ENCODE measurements at places on chromosomes 3 and 15.

- no peak for DNase-seq
Observed at GRCh38 chr15:42933886-42934667, 13.5 kb upstream of the TTBK2 start.

GRCh38 chr3:46649436-46649835 is 37.1 kb downstream of the FAM240A start:
- no peak for DNase-seq

- DNase-seq = no peak
Observed at GRCh38 chr3:146326875-146327543, 76.1 kb upstream of the PLSCR4 start.

- DNase-seq = no peak
Observed at GRCh38 chr3:125351814-125352456, 23.2 kb downstream of the ZNF148 start.

- DNase-seq = no peak
Observed at GRCh38 chr3:135238236-135238830, 443.3 kb downstream of the EPHB1 start.

DNA sequence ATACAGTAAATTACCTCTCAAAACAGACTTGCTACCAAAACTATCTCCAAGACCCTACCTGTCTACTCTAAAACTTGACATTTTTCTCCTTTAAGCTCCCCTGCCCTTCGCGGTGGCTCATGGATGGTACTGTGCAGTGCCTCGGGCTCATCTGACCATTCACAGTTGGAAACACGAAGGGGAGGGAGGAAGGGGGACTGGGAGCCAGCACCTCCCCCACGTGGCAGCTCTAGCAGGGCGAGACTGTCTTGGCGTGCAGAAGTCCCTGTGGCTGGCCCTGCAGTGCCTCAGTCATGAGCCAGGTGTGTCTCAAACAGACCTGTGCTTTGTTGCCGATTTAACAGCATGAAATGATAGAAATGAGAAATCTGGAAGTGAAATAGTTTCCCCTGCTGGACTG is 372.0 kb downstream of the GABRG3 start:
- no peak for DNase-seq

- DNase-seq = no peak
Observed at GRCh38 chr3:31892916-31893573, 88.0 kb downstream of the OSBPL10 start.

DNA sequence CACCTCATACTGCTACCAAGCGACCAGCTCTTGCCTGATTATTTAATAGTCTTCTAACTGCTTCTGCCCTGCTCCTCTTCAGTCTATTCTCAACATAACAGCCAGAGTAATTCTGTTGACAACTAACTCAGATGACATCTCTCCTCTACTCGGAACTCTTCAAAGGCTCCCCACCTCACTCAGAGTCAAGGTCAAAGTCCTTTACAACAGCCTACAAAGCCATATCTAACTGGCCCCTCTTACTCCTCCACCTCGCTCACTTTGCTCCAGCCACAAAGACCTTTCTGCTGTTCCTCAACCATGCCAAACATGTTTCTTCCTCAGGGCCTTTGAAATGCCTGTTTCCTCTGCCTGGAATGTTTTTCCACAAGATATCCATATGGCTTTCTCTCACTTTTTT is 43.6 kb downstream of the PIK3R4 start:
- no peak for DNase-seq

GRCh38 chr15:40439960-40440742 is 602 bp upstream of the BAHD1 start:
- no peak for DNase-seq

DNA sequence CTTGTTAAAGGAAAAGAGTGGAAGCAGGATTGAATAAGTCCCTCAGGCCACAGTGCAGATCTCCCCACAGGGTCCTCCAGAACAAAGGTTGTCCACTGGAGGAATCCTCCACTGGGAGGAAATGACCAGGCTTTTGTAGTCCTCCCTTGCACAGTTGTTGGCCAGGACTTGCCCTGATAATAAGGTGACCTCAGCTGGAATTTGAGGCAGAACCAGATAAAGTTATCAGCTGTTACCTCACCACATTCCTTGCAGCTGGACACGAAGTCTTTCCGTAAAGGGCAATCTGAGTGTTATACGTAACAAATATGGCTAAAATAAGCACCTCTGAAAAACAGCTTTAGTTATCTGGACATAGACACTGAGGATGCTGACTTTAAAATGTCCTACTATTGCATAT is 83.5 kb upstream of the NAALADL2 start:
- no peak for DNase-seq

DNA sequence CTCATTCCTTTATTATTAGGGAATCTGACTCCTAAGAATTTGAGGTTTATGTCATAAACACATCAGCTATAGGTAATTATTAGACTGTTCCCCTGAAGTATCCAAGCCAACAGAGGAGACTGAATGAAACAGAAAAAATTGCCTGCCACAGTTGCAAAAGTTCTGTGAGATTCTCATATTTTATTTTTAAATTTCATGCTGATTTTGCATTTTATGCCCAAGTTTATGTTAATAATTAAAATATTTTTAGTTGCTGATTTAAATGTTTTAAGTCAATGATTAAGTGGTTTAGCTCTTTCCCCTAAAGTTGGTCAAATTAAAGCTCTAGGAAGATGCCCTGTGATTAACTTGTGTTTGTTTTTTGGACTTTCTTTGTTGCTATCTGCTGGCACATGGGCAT is 10.2 kb downstream of the SENP8 start:
- no peak for DNase-seq

- no peak for DNase-seq
Observed at GRCh38 chr3:46409739-46410489, 2.9 kb downstream of the CCRL2 start.

DNA sequence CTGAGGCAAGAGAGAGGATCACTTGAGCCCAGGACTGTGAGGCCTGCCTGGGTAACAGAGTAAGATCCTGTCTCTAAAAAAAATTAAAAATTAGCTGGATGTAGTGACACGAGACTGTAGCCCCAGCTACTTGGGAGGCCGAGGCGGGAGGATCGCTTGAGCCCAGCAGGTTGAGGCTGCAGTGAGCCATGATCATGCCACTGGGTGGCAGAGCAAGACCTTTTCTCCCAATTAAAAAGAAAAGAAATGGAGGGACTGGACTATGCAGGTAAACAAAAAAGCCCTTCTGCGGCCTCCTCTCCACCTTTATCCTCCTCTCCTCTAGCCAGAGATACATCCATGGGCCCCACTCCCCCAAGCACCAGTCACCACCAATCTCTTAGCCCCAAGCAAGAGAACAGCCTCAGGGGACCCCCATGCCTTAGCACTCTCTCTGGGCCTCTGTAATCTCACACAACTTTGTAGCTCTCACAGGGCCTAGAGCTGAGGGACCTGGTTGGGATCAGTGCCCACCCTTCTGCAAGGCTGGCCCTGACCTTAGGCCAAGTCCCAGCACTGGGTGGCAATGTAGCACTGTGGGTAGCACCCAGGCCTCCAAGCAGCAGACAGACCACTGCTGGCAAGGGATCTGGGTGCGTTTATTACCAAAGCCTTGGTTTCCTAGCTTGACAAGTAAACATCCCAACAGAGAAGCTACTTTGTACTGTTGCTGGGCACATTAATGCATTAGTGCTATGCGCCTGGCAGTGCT is 43.4 kb downstream of the FAM174B start:
- DNase-seq = no peak

DNA sequence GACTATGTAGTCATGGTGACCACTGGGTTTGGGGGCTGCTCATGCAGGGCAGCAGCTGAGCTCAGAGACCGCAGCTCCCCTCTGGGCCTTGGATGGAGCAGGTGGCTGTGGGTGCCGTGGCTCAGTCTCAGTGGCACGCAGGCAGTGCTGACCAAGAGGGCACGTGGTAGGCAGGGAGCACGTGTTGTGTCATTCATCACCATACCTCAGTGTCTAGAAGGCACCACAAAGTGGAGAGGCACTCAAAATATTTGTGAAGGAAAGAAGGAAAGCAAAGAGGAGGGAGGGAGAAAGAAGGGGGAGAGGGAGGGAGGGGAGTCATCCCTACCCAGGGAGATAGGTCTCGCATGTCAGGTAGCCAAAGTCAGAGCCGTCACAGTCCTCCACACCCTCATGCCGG is 26.1 kb downstream of the EAF1 start:
- no peak for DNase-seq

DNA sequence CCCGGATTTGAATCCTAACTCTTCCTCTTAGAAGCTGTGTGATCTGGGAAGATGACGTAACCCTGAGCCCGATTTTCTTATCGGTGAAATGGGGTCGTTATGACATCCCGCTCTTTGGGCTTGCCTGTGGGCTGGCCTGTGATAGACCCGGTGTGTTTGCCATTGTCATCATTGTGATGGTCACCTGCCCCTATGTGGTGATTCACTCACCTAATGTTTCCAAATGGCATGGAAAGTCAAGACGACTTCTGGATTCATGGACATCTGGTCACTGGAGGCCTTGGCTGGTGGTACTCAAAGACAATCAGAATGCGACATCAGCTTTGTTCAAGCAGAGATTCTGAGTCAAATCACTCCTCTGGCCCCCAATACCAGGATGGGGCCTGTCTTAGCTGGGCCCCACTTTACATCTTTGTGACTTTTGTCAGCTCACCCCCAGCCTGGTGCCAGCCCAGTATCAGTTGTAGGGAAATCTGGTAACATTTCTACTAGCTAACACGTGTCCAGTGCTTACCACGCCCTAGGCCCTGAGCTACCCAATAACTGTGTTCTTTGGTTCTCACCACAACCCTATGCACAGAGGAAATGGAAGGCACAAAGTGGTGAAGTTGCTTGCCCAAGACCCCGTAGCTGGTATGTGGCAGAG is 2.8 kb downstream of the TMEM43 start:
- no peak for DNase-seq

DNA sequence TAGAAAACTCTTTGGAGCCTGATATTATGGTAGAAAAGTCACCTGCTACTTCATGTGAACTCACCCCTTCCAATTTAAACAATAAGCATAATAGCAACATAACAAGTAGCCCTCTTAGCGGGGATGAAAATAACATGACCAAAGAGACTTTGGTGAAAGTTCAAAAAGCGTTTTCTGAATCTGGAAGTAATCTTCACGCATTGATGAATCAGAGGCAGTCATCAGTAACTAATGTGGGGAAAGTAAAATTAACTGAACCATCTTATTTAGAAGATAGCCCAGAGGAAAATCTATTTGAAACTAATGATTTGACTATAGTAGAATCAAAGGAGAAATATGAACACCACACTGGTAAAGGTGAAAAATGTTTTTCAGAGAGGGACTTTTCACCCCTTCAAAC is 5.1 kb upstream of the SCG5 start:
- DNase-seq = no peak

DNA sequence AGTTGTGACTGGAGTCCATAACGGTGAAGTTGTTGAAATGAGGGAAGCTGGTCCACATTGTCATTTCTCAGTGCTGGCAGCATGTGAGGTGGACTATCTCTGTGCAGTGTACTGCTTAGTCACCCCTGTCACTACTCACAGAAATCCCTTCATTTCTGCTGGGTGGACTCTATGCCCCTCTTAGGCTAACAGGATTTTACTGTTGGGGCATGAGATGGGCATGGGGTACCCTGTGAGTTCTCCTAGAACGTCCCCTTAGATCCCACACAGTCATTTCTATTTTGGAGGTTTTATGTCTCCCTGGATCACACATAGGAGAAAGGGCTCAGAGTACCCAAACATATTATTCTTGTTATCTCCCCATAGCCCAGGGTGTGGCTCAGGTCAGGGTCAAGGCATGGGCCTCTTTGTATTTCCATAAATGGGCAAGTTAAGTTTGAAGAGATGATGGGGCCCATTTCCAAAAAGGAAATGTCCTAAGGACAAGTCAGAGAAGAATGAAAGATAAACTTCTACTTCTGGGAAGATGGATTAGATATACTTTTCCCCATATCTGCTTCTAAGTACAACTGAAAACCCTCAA is 15.2 kb downstream of the P2RY1 start:
- DNase-seq = no peak

DNA sequence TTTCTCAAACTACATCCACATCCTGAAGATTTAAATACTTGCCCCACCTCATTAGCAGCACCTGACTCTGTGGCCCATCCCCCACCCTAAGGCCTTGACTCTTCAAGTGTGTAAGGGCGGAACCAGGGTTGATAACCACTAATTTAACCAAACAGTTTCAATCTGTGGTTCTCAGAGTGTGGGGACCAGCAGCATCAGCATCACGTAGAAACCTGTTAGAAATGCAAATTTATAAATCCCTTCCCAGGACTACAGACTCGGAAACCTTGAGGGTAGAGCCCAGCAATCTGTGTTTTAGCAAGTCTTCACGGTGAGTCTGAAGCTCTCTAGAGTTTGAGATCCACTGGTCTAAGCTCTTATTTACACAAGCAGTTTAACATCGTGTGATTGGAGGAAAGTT is 12.4 kb downstream of the GNB4 start:
- DNase-seq = no peak

DNA sequence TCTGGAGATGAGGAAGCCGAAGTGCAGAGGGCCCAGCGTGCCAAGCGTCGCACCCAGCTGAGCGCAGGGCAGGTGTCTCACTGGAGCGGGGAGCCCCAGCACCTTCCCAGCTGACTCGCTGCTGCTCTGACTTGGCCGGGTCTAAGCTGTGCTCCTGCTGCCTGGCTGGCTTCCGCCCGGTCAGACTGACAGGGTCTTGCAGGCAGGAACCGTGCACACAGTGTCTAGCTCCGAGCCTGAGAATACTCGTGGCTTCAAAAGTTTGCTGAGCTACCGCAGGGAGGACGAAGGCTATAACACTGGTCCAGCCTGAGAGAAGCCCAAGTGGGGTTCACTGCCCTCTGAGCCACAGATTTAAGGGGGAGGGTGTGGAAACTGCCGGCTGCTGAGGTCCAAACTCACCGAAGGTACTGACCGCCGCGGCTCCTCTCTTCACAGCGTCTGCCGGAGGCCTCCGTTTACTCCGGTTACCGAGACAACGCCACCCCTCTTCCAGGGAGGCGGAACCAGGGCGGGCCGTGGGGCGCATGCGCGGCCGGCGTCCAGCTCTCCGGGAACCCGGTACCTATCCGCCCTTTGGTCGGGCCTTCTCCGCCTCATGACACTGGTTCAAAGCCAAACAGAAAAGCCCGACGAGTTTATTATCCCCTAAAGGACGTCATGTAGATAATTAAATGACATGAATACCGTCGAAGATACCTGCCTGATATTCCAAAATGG is at the start of gene CFAP44:
Gene CFAP44, minus strand, starts transcription at position 443 of the 720 bp plus-strand sequence. CDS start 7,829 bp downstream, outside the sequence.
- no peak for DNase-seq

GRCh38 chr3:71645140-71645539 is 61.6 kb upstream of the FOXP1 start:
- no peak for DNase-seq

GRCh38 chr15:79265987-79266579 is 16.4 kb upstream of the ANKRD34C start:
- DNase-seq = no peak

Data from T-helper 22 cell (primary cell).